ENCODE measurements at places on chromosomes 6 and 20.

DNA sequence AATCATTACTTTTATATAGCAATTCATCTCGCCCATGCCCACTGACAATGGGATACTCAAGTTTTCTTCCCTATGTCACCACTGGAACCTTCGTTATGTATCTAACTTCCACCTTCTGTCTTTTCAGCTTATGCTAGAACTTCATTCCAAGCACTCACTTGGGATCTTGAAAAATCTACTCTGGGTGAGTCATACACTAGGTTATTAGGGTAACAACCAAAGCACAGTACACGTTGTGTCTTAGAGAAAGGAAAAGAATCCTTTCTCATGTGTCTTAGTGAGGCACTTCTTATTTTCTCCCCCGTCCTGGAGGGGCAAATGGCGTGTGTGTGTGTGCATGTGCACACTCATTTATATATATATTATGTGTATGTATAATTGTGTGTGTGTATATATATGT lies 18.3 kb upstream of the FAM162B start:
- DNase-seq: no peak

DNA sequence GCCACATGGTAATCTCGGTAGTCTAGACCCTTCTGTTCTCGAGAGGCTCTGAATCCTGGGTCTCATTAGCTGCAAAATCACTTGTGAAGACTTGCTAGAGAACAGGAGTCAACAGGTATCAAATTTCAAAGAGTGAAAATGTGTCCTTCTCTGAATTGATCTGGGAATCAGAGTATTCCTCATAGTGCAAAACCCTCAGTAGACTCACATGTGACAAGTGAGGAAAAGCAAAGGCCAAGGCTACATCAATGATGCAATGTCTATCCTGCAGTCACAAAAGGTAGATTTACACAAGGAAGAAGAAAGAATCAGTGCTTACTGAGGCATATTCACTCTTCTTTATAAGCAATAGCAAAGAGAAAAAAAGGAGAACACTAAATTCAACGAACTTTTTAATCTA lies 1220.0 kb upstream of the GJE1 start:
- DNase-seq: no peak

- DNase-seq: no peak
Measured at GRCh38 chr6:41430875-41431274, 95.5 kb downstream of the NCR2 start.

DNA sequence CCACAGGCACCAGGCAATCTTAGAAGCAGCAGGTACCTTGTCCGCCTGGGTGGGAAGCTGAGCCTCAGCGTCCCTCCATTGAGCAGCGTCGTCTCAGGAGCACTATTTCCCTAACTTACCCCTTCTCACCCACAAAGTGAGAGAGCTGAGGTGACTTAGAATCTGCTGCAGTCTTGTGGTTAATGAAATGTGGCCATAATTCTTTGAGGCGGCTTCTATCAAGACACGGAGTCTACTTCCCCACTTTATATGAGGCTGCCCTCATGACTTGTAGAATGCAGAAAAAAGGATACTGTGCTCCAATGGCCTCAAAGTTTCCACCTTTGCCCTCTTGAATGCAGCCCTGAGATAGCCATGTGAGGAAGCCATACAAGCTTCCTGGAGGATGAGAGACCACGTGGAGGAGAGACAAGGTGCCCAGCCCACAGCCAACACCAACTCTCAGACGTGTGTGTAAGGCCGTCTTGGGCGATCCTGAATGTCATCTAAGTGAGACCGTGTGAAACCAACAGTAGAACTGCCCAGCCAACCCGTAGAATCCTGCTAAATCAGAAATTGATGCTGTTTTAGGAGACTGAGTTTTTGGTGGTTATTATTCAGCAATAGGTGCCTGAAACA lies 9.1 kb upstream of the TAGAP start:
- no peak for DNase-seq

DNA sequence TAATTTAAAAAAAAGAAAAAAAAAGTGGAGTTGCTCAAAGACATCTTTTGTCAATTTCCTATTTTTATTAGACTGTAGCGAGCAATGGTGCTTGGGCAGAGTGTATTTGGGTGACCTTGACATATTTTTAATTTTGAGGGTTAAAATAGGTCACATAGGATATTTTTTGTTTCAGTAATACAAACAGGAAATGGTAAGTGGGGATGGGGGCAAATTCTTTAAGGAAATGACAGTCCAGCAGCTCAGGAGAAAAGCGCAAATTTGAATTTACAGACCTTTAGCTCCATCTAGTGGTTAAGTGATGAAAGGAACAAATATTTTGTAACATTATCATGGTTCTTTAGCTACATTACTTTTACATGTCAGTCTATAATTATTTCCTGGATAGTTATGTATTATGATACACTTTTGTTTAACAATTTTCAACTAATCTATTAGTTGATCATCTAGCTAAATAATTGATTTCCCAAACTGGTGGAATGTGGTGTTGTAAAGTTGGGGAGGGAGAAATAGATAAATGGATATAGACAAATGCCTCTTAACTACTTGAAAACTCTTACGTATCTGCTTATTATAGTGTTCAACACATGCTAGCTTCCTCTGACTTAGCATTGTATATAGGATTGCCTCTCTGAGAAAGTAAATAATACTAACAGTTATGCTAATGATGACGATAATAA lies 10.0 kb downstream of the CITED2 start:
- no peak for DNase-seq

GRCh38 chr6:37188962-37189510 lies 19.1 kb downstream of the PIM1 start:
- no peak for DNase-seq

- no peak for DNase-seq
Measured at GRCh38 chr6:24822696-24823095, 24.0 kb upstream of the ARMH2 start.

- DNase-seq: no peak
Measured at GRCh38 chr6:29251736-29252135, 49.8 kb upstream of the OR14J1 start.

- no peak for DNase-seq
Measured at GRCh38 chr6:151399679-151400078, 8.3 kb upstream of the ZBTB2 start.

GRCh38 chr6:44548319-44548718 lies 160.8 kb downstream of the CDC5L start:
- no peak for DNase-seq
